ENCODE measurements at places on chromosomes 6 and 20.

DNA sequence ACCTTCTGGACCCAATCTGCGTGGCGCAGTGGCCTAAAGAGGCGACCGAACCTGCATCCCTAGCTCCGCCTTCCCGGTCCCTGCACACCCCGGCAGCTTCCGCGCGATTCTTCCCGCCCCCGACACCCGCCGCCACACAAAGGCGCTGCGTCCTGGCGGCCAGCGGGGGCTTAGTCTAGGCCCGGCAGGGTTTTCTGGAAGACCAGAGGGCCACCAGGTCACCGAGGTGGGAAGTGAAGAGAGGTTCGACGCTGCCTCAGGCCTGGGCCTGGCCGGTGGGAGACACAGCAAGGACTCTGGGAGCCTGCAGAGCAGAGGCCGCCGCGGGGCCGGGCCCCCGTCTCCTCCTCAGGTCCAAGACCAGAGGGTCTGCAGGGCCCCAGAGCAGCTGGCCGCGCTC, 154.9 kb downstream of the OR2B2 start:
- peak; percentile 47 for DNase-seq

DNA sequence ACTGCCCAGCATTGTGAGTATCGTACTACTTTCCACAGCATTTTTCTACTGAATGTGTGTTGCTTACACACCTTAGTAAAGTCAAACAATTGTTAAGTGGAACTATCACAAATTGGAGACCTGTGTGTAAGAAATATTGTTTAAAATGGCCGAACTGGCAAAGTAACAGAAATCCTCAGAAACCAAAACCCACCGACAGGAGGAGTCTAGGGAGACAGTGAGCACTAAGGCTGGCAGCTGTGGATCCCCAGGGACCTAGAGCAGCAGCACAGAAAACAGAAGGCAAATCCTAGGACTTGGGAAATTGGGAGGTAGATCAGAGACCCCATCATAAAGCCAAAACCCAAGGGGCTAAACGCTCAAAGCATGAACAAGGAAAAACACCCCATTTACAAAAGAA, 69.9 kb downstream of the SESN1 start:
- DNase-seq: no peak

DNA sequence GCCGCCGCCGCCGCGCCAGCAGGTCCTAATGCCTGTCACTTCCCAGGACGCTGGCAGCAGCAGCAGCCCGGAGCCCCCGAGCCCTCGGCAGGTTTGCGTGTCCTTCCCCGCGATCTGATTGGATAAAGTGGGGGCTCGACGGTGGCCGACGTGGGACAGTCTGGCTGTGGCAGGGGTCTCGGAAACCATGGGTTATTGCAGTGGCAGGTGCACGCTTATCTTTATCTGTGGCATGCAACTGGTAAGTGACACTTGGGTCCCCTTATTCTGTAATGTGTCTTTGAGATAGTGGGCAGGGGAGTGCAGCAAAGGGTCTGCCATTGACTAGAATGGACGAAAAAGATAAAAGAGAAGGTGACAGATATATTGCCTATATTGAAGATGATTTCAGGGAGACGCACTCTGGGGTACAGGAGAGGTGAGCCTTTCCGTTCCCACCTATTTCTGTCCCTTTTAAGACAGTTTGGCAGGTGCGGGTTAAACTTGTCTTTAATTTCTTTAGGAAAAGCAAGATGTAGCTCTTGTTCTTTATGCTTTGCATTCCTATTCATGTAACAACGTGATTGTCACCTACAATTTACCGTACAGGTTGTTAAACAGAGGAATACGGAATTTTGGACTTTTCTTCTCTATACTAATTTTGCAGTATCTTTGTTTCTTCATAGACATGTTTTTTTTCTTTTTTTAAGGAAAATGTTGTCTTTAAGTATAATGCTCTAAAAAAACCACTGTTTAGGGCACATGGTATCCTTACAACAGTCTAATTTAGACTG, 535 bp downstream of the NKAIN2 start:
- DNase-seq: no peak

DNA sequence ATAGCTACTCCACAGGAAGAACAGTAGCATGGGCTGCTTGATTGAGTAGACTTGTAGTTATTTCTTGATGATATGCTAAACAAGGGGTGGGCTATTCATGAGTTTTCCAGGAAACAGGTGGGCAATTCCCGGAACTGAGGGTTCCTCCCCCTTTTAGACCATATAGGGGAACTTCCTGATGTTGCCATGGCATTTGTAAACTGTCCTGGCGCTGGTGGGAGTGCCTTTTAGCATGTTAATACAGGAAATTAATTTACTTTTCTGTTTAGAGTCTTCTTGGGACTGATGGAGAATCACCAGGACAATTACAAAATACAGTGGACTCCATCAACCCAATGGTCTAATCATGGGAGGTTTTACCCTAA, 22.7 kb downstream of the CYP24A1 start:
- DNase-seq: no peak

GRCh38 chr20:17671565-17671964, 10.5 kb downstream of the RRBP1 start:
- no peak for DNase-seq

GRCh38 chr6:55666606-55667225, 87.7 kb upstream of the HMGCLL1 start:
- no peak for DNase-seq

GRCh38 chr20:60408435-60408834, 450.2 kb downstream of the CDH26 start:
- no peak for DNase-seq

DNA sequence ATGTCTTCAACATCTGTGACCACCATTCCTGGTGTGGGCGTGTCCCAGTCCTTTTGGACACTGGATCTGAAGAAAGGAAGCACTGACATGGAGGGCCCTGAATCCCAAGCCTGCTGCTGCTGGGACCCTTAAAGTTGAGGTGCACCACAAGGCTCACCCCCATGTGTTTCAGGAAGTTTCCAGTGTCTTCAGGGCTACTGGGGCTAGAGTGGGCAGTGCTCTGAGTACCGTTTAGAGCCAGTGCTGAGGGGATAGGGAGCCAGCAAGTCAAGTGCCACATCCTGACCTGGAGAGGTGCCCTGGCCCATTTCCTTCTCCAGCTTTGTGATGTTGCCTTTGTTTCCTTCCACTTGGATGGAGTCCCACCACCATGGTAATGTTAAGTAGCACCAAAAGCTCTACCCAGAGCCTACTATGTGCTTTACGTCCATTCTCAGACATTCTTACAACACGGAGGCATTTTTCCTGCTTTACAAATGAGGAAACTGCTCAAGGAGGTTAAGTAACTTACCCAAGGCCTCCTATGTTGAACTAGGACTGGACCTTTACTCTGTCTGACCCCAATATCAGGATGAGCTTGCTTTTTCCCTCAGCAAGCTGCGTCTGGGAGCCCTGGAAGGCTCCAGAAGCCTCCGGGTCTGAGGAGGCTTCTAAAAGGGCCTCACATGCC, 552 bp upstream of the DEF6 start:
- no peak for DNase-seq

- no peak for DNase-seq
Observed at GRCh38 chr20:53444401-53445149, 149.1 kb downstream of the ZNF217 start.

DNA sequence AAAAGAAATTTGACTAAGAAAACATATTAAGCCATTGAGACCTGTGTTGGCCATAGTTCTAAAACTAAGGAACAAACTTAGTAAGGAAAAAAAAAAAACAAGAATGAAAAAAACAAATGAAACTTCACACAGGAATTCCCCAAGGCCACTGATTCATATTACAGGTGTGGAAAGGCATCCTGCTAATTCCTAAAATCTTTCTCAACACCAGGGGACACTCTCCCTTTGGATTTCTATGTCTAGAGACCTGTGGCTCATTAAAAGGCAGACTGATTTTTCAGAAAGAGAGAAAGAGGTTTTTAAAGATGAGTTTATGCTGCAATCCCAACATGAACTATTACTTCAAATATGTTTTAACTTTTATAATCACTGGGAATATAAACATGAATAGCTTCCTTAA, at the start of gene OR12D1:
TSS of gene OR12D1 (plus strand) at position 341 of the 400 bp plus-strand sequence.
- DNase-seq: no peak
